ENCODE measurements at places on chromosomes 12 and 14.

DNA sequence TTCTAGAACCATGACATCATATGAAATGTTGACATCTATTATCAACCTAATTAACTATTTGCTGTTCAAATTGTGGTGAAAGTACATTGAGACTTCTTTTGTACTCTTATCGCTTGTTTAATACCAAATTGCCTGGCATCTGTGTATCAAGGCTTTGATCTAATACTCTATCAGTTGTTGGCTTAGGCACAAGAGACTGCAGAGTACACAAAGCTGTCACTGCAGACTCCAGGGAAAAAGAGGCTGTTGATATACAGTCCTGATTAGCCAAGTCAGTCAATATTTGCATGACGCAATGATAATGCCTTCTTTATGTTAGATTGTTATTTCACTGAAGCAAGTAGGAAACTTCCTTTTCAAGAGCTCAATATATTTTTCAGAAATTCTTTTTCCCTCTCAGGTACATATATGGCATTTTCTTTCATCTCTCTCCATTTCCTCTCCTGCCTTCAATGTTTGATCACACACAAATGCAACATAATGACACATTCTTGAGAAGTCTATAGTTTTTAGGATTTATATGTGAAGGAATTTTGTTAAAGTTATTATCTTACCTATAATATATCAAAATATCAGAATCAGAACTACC lies 32.3 kb upstream of the PTCSC3 start:
- no peak for DNase-seq

DNA sequence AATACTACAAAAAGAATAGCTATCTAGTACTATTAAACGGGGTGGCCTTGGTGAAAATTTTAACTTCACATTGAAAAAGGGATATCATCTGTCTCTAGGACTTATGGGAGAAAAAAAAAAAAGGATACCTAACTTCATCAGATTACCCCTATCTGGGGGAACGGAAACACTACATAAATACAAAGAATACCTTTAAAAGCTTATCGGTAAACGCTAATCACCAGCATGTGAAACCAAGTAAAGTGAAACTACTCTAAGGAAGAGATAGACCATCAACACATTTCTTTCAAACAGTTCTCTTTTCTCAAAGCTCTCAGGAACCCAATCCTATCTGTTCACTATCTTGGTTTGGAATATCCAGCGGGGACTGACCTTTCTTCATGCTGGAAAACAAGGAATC lies 3.5 kb downstream of the KICS2 start:
- DNase-seq: no peak

DNA sequence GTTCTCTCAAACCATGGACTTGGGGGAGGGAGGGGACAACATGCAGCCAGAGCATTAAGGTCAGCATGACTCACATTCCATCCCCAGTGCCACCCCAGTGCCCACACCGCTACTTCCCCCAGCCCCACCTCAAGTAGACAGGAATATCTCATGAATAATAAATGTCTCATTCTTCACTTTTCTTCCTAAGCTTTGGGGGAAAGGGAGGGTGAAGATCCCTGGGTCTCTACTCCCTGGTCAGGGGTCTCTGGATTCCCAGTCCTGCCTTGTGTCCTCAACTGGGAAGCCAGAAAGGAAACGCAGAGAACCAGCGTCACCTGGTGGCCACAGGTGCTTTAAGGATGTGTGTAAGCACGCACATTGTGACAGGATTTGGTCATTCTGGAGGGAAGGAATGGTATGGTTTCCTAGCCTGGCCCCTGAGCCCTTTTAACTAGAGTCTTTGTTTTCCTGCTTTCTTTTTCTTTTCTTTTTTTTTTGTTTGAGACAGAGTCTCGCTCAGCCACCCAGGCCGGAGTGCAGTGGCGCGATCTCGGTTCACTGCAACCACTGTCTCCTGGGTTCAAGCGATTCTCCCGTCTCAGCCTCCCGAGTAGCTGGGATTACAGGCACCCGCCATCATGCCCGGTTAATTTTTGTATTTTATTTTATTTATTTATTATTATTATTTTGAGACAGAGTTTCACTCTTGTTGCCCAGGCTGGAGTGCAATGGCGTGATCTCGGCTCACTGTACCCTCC lies 3.4 kb downstream of the GPR84 start:
- no peak for DNase-seq

GRCh38 chr12:53205747-53206419 lies 1.2 kb downstream of the ITGB7 start:
- DNase-seq: peak; percentile 64

- DNase-seq: no peak
Observed at GRCh38 chr14:36915081-36915480, 253.4 kb downstream of the PAX9 start.

Measured in T1000 (cell line).